ENCODE measurements at places on chromosomes 1 and 21. TPM values are rescaled to one million over a fixed set of nuclear protein-coding genes. Genes with fewer than 3 reads are reported as not detected.

KRTAP7-1 gene
- not detected for total RNA-seq

LAX1 gene
- 32.4 TPM for total RNA-seq

REN gene
- not detected for total RNA-seq

- no peak for DNase-seq
Observed at GRCh38 chr1:45765999-45766792, 15.7 kb upstream of the IPP start.

DNA sequence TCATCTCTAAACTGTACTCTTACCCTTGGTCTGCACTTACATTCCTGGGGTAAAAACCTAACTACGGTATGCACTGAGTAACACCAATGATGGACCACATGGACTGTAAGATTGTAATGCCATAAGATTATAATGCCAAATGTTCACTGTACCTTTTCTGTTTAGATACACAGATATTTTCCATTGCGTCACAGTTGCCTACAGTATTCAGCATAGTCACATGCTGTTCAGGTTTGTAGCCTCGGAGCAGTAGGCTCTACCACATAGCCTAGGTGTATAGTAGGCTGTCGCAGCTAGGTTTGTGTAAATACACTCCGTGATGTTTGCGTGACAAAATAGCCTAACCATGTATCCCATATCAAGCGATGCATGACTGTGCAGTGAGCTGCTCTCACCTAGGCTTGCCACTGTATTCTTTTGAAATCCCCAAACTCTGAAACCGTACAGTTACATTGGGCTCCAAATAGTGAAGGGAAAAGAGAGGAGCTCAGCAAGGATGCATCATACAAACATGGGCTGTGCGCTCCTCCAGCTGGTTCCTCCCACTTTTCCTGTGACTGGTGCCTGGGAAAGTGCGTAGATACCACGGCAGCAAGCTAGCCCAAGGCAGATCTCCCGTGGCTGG lies 35.2 kb downstream of the CFAP57 start:
- no peak for DNase-seq

DNA sequence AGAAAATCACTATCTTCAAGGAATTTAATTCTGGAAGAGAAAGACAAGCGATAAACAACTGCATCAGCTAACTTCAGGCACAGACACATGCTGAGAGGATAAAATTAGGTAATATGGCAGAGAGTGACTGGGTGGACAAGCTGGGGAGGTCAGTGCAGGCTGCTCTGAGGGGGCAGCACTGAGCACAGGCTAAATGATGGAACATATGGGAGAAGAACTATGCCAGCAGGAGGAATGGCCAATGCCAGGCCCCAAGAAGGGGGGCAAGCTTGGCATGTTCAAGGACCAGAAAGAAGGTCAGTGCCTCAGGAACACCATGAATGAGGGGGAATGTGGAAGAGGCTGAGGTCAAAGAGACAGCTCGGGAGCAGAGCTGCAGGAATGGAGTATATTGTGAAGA lies 190.7 kb upstream of the MAP1LC3C start:
- DNase-seq: no peak

DNA sequence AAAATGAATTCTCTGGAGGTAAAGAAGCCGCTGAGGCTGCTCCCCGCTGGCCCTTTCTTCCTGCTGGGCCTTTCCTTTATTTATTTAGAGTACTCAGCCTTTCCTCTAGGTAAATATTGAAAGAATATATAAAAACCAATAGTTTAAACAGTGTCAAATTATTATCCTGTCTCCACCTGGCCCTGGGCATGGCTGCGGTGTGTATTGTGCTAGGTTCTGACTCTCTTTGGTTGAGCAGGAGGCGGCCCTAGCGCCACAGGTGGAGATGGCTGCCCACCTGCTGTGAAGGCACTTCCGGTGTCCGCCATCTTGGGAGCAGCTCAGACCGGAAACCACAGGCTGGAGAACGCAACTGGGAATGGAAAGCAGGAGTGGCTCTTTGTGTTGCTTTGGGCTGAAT lies 29.0 kb upstream of the CLDN14 start:
- no peak for DNase-seq

Measured in CD8-positive, alpha-beta memory T cell (primary cell).